ENCODE measurements at places on chromosomes 16 and 17.

DNA sequence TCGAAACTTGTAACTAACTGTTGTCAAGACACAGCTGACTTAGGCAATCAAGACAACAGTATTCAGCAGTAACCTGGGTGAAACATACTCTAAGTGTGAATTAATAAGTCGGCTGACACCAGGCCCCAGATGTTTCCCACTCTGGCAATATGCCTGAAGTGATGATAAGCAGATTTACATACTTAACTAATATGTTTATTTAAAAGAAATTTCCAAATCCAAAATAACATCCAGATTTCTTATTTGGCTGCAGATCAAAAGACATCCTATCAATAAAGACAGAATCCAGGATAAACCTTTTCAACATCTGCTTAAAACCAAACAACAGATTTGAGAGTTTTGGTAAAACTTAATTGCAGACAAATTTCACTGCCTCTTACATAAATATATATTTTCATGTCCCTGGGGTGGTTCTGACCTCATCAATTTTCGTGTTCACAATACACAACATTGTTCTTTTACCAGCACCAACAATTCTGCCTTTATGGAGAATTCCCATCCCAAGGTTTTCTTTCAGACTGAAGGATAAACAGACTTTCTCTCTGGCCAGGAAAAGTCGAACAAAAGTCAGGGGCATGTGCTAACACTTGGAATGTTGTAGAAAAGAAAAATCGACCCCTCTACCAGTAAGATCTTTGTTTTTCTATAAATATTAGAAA lies 45.1 kb upstream of the TOX3 start:
- no peak for DNase-seq

- no peak for DNase-seq
Measured at GRCh38 chr17:44636562-44636961, 19.7 kb upstream of the MEIOC start.

DNA sequence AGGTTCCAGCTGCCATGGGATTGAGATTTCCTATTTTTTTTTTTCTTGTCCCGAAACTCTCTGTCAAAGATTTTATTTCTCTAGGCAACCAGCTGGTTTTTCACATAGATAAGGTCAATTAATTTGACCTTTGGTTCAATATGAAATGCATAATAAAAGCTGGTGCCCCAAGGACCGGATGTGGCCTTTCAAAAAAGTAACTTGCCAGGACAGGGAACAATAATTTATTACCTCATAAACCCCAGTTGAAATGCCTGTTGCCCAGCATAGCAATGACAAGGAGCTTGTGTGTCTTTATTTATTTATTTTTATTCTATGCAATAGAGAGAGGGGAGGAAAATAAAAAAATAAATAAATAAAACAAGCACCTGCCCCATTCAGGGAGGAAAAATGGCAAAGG lies 472.7 kb downstream of the KCNJ2 start:
- DNase-seq, result no peak

DNA sequence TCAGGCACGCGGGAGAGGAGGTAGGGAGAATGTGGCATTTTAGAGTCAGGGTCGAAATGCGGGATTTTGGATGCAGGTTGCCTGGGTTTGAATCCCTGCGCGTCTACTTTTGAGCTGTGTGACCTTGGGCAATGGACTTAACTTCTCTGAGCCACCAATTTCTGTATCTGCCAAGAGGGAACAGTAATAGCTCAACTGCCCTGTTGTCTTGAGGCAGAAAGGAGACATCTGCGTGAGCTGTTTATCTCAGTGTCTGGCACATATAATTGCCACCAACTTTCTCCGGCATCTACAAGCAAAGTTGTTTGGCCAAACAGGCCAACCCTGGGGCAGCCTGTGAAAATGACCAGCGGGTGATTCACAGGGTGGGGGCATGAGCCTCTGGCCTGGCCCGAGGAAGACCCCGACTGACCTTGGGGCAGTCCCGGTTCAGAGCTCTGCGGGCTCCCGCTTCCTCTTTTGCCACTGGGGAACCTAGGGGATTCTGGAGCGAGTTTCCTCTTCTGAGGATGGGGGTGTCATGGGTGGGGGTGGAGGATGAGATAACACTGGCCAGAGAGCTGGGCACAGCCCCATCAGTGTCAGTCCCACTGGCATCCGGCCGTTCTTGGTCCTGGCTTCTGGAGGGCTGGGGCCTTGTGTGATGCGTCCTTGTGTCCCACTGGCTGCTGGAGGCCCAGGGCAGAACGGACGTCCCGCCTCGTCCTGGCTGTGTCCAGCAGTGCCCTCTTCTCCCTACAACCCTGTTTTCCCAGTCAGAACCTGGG lies 1.3 kb downstream of the SNN start:
- no peak for DNase-seq

DNA sequence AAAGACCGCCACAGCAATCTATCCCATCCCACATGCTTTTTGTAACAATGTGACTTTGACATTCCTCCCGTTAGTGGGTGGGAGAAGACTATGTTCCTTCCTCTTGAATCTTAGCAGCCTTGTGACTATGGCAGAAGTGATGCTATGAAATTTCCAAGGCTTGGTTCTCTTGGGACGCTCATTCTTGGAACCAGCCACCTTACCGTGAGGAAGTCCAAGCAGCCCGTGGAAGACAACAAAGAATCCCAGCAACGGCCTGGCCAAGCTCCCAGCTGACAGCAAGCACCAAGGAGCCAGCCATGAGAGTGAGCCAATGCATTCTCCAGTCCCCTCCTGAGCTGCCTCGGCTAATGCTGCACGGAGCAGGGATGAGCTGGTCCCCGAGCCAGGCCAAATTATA lies 62.3 kb downstream of the VPS53 start:
- no peak for DNase-seq

DNA sequence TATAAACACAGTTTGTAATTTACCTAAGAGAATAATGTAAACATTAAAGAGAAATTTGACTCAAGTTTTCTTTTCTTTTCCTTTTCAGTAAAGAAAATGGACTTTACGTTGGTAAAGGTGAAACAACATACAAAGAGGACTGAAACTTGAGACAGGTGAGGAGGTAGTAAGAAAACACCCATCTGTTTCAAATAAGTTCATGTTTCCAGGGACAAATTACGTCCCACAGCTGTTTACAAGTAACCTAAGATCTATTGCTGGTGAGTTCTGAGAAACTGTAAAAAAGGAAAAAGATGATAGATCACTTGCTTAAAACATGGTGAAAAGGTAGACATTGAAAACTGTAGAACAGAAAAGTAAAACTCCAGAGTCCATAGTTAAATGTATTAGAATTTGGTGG lies 4.8 kb upstream of the ABCA5 start:
- DNase-seq, result no peak

GRCh38 chr17:27418366-27418615 lies 38.0 kb upstream of the KSR1 start:
- no peak for DNase-seq

DNA sequence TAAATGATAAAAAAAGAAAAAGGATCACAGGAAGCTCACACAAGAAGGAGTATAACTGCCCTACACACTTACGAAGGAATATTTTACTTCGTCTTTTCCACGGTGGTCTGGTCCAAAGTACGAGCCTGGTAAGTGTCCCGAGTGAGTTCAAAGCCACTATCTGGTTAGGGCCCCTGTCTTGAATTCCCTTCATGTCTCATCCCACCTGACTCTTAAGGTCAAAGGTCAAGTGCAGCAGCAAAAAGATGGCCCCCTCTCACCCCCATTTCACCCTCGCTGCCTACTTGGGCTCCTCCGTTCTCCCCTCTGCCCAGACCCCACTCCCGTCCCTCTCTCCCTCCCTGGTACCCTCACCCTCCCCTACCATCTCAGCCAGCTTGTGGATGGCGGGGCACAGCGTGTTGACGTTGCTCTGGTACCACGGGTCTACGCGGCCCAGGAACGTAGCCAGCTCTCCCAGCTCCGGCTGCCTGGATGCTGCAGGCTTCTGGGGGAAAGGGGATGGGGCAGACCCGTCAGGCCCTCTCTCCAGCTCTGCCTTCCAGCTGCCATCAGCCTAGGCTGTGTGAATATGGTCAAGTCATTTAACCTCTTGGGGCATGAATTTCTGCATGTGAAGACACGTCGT lies 27.8 kb upstream of the MFSD6L start:
- DNase-seq, result no peak

DNA sequence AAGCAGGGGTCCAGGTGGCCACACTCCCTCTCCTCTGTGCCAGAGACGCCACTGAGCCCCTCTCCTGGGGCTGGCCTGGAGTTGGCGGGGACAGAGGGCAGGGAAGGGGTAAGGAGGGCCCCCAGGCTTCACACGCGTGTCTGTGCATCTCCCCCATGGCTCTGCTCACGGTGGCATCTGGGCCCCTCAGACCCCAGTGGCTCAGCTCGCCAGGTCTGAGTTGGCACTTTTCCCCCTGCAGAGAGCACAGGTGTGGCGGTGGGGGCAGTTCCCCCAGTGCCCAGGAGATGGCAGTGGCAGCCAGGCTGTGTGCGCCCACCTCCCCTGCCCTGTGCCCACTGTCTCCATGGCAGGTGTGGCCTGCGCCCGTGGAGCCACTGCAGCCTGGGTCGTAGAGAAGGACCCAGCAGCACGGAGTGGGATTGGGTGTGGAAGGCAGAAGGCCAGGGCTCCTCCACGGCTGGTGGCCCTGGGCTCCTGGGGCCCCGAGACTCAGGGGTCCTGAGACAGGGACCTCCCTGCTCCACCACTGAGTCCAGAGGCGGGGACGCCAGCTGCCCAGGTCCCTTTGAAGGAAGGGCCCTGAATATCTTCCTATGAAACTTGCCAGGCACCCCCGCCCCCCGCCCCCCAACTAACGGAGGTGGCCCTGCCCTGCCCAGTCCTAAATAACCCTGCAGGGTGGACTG lies 4.3 kb upstream of the APRT start:
- DNase-seq, result no peak

GRCh38 chr16:51538707-51539498 lies 387.8 kb upstream of the SALL1 start:
- DNase-seq, result no peak

DNA sequence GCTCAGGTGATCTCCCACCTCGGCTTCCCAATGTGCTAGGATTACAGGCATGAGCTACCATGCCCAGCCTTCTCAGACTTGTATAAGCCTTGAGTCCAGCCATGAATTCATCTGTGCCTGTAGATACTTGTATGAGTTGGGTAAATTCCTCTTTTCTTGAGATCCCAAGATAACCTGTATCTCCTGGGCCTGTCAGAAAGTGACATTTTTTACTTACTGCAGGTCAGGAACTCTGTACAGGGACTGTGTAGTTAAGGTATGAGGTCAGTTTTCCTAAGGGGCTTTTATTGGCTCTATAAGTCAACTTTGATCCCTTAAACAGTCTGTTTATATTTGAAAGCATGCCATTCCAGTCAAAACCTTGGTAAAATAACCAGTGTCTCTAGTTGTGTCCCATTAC lies 106.3 kb upstream of the HAS3 start:
- no peak for DNase-seq

GRCh38 chr17:73105431-73105830 lies 12.9 kb upstream of the SLC39A11 start:
- DNase-seq, result no peak

GRCh38 chr16:17451843-17452242 lies 18.9 kb downstream of the XYLT1 start:
- DNase-seq, result no peak

- no peak for DNase-seq
Measured at GRCh38 chr16:22023505-22023904, 15.6 kb downstream of the MOSMO start.

DNA sequence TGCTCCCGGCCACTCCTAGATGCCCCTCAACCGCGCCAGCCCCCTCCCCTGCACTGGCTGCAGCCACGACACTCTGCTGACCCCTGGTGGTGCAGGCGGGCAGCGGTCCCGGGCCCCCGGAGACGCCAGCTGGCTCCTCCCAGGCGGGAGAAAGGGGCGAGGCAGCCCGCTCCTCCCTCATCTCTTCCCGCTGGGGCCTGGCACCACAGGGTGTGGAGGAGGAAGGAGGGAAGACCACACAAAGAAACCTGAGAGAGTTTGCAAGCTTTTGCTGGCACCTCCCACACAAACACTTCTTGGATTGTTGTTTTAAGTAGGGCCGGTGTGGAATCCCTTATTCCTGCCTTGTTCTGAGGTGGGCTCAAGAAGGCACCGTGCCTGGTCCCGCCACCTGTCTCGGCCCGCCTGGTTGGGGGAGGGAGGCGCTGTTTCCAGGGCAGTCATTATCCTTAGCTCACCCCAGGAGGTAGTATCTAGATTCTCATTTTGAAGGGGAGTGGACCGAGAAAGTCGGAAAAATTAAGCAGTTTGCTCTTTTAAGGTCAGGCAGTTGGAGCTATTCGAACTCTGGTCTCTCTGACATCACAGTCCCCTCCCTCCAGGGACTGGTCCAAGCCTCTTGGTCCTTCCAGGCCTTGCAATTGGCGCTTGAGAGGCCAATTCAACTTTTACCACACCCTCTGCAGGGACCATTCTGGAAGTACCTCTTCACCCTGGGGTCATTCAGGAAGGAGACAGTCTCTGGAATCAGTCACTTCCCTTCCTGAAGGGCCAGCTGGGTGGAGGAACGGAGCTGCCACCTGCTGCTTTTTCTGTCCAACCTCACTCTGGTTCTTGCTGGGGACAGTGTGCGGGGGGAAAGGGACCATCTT lies 959 bp upstream of the ANKRD13B start:
- DNase-seq, result peak; percentile 49

DNA sequence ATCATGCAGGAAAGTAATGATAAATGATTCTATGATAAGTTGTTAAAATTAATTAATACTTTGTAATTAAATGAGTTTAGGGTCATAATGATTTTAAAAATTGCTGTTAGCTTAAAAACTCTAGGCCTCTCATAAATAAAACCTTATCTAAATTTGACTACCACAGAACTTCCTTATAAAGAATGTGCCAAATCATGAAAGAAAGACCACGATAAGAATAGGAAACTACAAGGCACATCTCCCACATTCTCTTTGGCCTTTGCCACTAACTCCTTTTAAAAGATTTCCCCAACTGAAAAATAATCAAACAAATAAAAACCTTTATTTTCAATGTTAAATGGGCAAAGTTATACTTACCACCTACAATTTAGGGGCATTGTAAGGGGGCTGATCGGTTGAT lies 164.6 kb upstream of the C17orf78 start:
- no peak for DNase-seq

- peak; percentile 40 for DNase-seq
Measured at GRCh38 chr17:3827124-3827773, 18.8 kb downstream of the NCBP3 start.

DNA sequence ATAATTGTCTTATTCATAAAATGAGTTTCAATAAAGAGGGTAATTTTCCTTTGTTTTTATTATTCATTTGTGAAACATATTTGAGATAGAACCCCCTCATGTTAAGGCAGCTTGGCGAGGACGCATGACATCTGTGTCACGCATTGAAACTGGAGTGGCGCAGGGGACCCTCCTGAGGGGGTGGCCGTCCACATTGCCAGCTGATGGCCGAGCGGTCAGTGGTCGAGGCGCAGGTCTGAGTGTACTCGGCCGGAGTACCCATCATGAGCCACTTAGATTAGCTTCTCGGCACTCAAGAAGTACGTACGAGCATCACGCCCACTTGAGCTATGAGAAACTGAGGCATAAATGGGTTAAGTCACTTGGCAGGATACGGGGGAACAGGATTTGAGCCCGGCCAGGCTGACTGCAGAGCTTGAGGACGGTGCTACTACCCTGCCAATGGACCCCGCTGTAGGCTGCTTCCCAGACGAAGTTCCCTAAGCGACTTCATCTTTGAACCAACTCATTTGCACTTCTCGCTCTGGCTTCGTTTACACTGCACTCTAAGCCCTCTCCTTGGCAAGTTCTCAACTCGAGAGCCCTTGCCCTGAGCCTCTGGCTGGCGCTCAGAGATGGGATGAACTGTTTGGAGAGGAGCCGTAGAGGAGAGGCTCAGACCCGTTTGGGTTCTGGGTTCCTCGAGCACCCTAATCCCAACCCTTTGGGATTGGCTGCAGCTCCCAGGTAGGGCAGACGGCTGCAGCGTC lies 91.8 kb downstream of the SDK2 start:
- no peak for DNase-seq
